Ecto neural progenitor cell (in vitro differentiated cells): ENCODE measurements at places on chromosomes 12 and 14.

GRCh38 chr12:54240971-54241588 lies 38.8 kb downstream of the CBX5 start:
- DNase-seq, result no peak

DNA sequence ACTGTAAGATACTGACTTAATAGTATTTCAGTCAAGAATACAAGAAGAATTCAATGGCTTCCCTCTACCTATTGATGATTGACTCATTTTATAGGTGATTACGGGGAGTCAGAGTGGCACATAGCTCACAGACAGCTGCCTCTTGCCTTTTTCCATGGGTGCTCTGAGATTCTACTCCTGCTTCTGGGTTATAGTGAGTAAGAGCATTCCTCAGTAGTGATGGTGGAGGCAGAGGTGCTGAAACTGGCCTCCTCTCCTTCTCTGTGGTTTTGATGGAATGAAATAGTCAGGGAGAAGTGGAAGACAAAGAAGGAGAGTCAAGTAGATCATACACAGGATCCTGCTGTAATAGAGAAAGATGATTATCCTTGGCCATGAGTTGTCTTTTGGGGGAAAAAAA lies 438.2 kb upstream of the FAR2 start:
- no peak for DNase-seq

DNA sequence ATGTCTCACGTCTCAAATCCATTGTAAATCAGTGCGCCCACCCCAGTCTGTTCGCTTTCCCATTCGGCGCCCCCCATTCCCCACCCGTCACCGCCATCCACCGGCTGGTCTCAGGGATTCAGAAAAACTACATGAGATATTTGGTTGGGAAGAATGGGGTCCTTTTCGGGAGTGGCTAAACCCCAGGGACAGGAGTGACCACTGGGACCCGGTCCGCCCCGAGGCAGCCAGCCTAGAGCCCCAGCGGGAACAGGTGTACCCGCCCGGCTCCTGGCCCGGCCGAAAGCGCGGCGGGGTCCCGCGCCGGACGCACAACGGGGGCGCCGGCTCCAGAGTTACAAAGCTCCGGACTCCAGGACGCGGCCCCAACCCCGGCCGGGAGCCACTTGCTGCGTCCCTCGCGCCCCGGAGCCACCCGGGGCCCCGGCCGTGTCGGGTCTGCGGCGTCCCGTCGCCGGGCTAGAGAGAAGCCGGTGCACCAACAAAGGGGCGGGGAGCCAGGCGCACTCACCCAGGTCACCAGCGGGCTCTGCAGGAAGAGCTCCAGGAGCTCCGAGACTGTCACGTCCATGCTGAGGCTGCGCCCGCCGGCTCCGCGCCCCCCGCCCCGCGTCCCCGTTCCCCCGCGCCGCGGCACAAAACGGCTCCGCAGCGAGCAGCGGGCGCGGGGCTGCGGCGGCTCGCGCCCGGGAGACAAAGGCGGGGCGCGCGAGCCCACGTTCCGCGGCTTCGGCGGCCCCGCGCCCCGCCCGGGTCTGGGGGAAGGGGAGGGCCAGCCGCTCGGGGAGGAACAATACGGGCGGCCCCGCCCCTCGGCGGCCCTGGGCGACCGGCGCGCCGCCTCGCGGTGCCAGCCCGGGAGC lies at the start of gene CCDC88C:
TSS of gene CCDC88C (minus strand) at position 701 of the 863 bp plus-strand sequence. CDS start at position 571, 130 bp downstream.
- DNase-seq, result peak; percentile 82

GRCh38 chr12:6667559-6668210 lies 4.8 kb upstream of the ING4 start:
- DNase-seq, result no peak

DNA sequence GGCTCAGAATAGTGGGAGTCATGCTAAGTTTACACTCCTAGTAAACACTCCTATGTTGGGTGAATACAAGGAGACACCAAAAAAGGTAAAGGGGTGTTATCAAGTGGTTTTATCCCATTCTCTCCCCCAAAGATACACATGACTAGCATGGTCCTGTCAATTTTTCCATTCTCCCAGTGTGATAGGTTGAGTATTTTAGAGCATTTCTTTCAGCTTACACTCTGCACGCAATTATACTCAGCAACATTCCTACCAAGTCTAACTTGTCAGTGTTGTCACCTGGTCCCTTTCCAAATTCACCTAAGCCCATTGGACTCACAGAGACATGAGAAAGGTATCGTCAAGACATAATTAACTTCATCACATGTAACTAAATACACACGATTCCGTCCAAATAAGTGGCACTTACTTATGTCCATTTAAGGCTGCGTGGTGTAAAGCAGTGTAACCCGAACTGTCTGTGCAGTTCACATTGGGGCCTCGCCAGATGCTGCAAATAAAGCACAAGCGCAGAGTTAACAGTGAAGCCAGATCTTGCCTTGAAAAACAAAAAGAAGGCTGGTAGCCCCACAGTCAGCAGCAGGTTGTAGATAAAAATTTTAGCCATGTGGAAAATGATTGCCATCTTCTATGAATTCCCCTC lies 159.7 kb downstream of the ANKS1B start:
- no peak for DNase-seq

GRCh38 chr12:3454780-3455179 lies 36.2 kb upstream of the PRMT8 start:
- no peak for DNase-seq
